ENCODE measurements at places on chromosomes 2 and 18. TPM values are rescaled to one million over a fixed set of nuclear protein-coding genes. Genes with fewer than 3 reads are reported as not detected.

The USP37 gene
- 6.7 TPM for total RNA-seq

DNA sequence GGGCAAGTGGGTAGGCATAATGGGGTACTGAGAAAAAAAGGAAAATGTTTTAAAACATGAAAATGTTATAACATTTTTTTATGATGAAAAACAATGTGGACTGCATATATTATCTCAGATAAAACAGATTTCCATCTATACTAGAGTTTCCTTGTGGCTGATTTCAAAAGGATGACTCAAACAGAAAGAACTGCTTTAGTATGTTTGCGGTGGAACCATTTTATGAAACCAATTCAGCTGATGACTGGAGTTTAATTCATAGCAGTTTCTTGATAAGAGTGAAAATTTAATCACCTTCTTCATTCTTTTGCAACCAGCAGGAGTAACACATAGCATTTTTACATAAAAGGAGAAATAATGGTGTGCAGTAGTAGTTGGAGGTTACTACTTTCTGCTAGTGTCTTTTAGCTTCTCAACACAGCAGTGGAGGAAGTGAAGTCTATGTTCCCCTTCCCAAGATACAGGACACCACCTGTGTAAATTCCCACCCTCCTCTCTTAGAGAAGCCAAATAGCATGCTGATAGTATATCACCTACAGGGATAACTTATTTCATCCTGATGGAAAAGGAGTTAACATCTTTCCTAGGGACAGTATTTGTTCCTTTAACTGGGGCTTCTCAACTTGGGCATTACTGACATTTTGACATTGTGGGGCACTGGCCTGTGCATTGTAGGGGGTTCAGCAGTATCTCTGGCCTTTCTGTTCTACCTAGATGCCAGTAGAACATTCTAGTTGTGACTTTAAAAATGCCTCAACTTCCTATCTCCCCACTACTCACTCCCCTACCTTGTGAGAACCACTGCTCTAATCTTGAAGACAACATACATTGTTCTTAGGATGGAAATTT is 29.9 kb downstream of the PELI1 start:
- DNase-seq: peak; percentile 85

DNA sequence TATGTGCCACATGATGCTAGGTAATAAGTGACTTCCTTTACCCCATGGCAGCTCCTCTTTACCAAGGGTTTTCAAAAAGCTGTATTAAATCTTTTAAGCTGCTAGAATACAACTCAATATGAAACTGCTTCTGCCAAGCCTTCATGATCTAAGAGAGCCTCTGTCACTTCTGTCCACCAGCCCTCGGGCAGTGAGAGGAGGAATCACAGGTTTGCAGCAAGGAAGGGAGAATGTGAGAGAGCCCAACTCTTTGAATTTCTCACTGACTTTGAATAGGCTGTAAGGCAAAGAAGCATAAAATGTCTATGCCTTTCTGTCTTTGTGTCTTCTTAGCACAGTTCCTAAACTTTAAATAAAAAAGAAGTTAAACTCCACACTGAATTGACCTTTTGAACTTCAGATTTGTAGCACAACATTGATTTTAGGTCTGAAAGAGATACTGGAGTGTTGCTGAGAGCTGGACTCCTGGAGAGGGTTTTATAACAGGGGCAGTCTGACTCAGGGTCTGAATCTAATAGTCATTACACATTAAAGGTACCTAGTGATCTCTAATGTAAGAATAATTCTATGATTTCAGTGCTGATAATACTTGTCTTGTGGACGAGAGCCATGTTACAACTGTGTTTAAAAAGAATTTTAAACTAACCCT is 48.1 kb upstream of the SATB2 start:
- no peak for DNase-seq

DNA sequence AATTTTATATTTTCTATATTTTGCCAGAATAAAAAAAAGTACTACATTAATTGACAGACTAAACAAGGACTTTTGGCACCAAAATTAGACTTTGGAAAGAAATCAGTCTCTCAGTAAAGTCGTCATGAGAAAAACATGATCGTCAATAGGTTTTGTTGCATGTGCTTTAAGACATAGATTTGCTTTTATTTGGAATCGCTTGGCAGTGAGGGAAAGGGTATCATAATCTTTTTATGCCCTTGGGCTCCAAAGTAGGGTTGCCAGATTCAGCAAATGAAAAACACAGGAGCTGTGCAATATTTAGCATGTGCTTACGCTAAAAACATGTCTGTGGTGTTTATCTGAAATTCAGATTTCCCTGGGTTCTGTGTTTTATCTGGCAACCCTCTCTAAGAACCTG is 177.6 kb downstream of the LAMA1 start:
- no peak for DNase-seq

DNA sequence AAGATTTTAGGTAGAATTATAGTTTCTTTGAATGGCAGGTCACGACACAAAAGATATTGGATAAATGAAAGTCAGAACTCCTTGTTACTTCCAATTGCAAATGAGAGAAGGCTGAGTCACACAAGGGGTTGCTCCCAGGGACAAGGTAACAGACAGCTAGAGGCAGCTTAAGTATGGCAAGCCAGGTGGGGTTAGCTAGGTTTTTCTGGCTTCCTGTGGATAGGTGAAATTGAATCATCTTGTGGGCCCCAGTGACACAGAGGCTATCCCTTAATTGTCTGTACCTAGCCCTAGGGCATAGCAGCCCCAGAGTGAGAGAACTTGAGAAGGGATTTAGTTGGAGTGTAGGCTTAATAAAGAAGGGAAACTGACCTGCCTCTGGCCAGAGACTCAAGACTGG is 407.7 kb upstream of the SLC8A1 start:
- no peak for DNase-seq

The TOGARAM2 gene
- total RNA-seq: not detected

The BMP10 gene
- total RNA-seq: not detected

GRCh38 chr18:44090453-44090852 is 590.2 kb upstream of the SETBP1 start:
- no peak for DNase-seq

- peak; percentile 95 for DNase-seq
Observed at GRCh38 chr2:226701052-226701451, 98.6 kb downstream of the IRS1 start.

DNA sequence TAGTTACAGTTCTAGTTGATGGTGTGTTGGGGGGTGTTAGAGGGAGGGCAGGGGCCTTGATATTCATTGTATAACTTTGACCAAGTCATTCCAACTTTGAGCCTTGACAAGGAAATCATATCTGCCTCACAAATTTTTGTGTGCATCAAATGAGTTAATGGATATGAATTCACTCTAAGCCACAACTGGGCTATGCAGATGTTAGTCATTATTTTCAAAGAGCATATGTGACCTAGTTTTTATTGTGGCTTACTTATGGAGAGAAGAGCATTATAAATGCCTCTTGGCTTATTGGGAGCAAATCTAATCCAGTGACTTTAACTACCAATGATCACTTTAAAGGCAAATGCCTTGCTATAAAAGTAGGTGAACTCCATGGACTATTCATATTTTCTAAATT is 250.2 kb downstream of the LPIN1 start:
- peak; percentile 75 for DNase-seq

DNA sequence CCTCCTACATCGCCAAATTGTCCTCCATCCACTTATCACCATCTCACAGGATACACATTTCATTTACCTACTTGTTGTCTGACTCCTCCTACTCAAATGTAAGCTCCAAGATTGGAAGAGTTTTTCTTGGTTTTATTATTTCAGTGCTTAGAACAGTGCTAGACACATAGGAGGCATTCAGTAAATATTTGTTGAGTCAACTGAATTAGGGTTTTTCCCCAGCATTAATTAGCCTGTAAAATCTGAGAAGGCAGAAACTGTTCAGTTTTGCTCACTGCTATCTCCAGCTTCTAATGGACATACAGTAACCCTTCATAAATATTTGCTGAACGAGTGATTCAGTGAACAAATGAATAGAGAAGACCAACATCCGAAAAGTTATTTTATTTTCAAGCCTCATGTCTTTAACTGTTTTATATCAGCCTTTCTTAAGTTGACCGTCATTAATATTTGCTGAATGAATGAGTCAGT is 800 bp downstream of the TTC21B start:
- DNase-seq: peak; percentile 34

- no peak for DNase-seq
Observed at GRCh38 chr18:60585670-60586069, 213.1 kb upstream of the MC4R start.

DNA sequence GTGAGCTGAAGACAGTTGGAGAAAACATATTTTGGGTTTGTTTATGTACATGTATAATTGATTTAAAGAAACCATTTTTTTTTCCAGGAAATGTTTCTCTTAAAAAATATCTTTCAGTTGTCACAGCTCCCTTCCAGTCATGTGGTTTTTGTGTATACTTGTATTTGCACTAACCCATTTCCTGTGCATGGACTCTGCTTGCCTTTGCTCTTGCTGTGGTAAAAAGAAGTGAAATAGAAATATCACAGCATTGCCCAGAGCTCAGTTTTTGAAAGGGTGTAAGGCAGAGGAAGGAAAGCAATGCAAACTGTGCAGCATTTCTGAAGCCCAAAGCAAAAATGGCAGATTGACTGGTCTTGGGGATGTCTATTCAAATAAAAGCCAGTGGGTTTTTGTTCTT is 10.4 kb upstream of the DOCK10 start:
- DNase-seq: no peak

DNA sequence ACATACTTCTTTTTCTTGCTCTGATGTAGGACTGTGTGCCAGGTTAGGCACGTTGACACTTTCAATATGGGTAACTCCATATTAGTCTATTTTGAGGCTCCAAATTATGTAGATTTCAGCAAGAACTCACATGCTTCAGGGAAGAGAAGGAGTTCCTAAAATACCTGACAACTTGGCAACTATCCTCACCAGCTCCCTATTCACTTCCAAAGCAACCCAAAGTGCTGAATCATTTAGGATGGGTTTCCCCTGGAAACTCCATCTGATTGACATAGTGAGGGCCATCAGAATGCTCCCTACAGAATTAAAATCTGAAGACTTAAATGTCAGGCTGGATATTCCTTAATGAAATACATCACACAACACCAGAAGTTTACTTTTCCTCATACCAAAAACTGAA is 32.5 kb upstream of the NFU1 start:
- DNase-seq: no peak

DNA sequence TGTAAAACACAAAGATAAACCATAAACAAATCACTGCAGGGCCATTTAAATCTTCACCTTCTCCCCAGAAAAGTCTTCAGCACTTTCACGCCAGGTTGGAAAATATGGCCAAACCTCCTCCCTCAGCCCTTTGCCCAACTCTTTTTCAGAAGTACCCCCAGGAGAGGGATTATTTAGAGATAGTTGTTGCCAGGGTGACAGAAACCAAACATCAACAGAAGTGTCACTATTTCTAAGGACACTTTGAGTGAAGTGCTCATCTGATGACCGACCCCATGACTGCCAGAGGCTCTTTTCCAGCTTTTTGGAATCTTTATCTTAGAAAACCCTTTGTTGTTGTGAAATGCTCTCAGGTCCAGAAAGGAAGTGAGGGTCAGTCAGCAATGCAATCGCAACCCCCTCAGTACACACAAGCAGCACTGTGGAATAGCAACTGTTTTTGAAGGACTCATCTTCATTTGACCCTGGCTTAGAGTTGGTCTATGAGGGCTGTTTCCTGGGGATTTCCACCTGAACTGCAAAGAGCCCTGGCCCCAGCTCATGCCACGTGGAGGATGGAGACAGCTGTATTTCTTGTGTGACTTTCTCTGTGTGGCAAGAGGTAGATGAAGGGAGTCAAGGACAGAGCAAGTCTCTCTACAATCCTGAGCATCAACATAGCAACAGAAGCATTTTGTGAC is 114.0 kb upstream of the STON1 start:
- peak; percentile 6 for DNase-seq

- DNase-seq: peak; percentile 21
Observed at GRCh38 chr2:218880102-218880858, at the start of gene WNT10A. Gene WNT10A, plus strand, starts transcription at chr2:218880852. Its CDS starts 144 bp downstream, at chr2:218880996.

DNA sequence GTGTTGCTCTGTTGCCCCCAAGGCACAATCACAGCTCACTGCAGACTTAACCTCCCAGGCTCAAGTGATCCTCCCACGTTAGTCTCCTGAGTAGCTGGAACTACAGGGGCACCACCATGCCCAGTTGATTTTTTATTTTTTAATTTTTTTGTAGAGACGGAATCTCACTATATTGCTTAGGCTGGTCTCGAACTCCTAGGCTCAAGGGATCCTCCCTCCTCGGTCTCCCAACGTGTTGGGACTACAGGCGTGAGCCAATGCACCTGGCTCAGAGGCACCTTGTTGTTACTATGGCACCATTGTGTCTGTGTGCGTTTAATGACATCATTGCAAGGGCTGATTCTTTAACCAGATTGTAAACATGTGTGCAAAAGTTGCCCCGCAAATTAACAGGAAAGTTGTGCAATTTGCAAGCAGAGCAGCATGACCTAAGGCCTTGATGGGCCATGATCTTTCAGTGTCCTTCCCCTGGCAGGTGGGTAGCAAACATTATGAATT is 22.6 kb downstream of the TCF23 start:
- peak; percentile 19 for DNase-seq

The DTNA gene
- total RNA-seq: 14.5 TPM

DNA sequence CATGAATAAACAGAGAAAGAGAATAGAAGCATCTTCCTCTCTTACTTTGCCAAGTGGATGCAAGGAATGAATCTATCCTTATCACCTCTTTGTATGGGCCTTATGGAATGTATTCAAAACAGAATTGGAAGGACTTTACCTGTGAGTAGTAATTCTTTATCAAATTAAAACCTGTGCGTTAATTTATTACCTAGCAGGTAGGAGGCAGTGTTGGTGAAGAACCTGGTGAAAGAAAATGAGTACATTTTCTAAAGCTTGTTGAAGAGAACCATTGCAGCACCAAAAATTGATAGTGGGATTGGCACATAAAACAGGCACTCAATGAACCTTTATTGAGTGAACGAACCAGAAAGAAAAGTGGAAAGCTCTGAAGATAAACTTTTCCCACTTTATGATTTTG is 1302.1 kb upstream of the CELF4 start:
- no peak for DNase-seq

The RIT2 gene
- total RNA-seq: not detected

GRCh38 chr2:86238354-86238753 is 39.1 kb downstream of the MRPL35 start:
- no peak for DNase-seq

DNA sequence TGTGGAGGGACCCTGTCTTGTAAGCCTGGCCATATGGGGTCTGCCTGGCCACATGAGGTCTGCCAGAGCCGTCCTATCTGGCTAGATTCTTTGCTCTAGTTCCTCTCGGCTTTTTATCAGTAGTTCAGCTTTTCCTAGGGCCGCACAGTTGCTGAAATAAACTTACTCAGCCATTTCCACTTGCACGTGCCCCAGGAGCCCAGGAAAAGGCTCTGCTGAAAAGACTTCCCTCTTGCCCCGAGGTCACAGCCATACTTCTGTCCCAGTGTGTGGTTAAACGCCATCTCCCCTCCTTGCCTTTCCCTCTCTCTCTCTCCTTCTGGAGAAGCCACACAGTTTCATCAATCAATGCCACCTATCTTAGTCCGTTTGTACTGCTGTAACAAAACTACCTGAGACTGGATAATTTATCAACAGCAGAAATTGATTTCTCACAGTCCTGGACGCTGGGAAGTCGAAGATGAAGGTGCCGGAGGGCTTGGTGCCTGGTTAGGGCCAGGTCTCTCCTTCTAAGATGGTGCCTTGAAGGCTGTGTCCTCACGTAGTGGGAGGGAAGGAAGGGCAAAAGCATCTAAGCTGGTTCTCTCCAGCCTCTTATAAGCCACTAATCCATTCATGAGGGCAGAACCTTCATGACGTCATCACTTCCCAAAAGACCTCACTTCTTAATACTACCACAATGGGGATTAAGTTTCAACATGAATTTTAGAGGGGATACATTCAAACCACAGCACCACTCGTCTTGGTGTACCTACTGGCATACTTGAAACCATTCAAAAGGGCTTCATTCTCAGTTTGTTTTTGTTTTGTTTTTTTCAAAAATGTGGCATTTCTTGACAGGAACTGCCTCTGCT is 11.2 kb upstream of the GALM start:
- no peak for DNase-seq

Measured in GM23248 (cell line).